Omental fat pad (tissue), 4 donors: ENCODE measurements at places on chromosomes 7 and 10.

DNA sequence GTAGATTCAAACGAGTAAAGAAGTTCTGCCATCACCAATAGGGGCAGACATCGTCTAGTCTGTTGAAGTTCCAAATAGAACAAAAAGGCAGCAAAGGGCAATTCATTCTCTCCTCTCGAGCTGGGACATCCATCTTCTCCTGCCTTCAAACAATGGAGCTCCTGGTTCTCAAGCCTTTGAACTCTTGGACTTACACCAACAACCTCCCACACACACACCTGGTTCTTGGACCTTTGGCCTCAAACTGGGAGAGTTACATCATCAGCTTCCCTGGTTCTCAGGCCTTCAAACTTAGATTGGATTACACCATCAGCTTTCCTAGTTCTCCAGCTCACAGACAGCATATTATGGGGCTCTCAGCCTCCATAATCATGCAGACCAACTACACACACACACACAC lies 9.8 kb upstream of the GIMAP5 start:
- DNase-seq = no peak

GRCh38 chr10:70378122-70378521 lies 4.3 kb downstream of the LRRC20 start:
- no peak for DNase-seq

- DNase-seq = no peak
Observed at GRCh38 chr10:20601941-20602461, 295.1 kb downstream of the NEBL start.

DNA sequence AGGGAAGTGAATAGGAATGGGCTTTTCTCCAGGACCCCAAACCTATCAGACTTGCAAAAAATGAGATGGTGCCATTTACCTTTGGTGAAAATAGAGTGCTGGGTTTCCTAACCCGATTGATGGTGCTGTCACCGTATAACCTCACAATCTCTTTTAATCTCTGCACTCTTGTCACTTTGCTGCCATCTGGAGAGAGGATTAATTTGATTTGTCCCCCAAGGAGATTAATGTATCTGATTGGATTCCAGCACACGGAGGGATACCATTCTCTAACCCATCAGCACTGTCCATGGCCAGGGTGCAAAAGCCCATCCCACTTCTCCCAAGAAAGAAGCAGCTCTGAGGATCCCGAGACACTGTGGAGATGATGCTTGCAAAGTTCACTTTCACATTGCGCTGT lies 86.3 kb upstream of the NFE2L3 start:
- DNase-seq = no peak

- no peak for DNase-seq
Observed at GRCh38 chr7:130288829-130289228, 4.1 kb upstream of the CPA4 start.

DNA sequence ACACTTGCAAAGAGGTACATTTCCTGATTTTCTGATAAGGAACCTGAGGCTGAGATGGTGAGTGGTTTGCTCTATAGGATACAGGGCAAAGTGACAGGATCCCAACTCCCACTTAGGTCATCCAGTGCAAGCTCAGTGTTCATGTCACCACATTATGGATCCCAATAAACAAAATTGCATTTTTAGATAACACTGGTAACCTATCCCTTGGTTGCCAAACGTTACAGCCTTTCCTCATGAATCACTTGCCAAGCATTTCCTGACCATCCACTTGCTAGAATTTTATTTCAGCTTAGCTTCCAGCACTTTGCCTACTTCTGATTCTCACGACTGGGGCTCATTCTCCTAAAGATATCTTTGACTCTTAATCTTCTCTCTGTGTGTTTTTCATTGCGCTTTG lies 131.4 kb upstream of the ODAD2 start:
- DNase-seq = no peak

DNA sequence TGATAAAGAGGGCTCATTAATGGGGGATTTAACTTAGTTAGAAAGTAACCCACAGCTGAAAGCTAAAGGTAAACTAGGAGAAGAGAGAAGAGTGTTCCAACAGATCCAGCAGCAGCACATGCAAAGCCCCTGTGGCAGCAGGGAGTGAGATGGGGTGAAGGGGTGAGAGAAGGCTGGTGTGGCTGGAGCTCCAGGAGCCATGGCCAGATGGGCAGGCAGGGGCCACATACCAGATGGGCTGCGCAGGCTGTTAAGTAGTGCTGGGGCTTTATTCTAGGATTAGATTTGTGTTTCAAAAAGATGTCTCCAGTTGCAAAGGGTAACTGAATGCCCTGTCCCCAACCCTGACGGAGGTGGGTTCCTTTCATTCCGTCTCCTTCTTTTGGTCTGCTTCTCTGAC lies 33.2 kb downstream of the HIF1AN start:
- no peak for DNase-seq

- no peak for DNase-seq
Observed at GRCh38 chr7:22565315-22565811, 65.4 kb upstream of the STEAP1B start.

GRCh38 chr7:149733131-149733923 lies 40.1 kb downstream of the ZNF467 start:
- no peak for DNase-seq

GRCh38 chr7:1516586-1517251 lies 12.5 kb upstream of the INTS1 start:
- DNase-seq = no peak

- no peak for DNase-seq
Observed at GRCh38 chr7:36082216-36082615, 70.8 kb upstream of the EEPD1 start.
